ENCODE measurements at places on chromosomes 2 and 18.

DNA sequence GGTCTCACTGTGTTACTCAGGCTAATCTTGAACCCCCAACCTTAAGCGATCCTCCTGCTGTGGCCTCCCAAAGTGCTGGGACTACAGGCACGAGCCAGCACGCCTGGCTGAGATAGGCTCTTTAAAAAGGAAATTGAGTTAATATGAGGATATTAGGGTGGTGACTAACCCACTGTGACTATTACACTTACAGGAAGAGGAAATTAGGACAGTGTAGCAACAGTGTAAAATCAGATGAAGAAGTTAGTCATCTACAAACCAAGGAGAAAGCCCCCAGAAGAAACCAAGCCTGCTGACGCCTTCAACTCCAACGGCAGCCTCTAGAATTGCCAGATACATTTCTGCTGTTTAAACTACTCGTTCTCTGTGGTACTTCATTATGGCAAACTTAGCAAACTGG, 711.9 kb downstream of the SUCLG1 start:
- DNase-seq, result no peak

GRCh38 chr2:1479346-1479745, 66.1 kb downstream of the TPO start:
- DNase-seq, result no peak

DNA sequence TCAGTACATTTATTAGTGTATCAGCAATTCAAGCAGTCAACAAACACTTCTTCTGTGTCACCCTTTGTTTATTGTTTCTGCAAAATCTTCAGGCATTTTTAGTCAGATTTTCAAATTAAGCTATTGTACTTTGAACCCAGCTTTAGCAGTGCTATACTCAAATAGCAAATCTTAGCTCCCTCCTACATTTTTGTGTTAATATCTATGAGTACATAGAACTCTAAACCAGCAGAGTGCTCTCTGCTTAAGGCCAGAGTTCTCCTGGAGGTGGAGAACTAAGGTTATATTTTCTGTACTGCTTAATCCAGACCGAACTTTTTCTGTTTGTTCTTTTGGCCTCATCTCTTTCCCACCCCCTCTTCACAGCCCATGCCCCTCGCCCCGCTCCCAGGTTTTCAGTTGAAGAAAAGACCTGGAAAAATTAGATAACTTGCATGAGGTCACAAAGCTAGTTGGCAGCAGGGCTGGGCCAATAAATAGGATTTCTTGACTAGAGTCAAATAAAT, 29.2 kb upstream of the SCN1A start:
- no peak for DNase-seq

DNA sequence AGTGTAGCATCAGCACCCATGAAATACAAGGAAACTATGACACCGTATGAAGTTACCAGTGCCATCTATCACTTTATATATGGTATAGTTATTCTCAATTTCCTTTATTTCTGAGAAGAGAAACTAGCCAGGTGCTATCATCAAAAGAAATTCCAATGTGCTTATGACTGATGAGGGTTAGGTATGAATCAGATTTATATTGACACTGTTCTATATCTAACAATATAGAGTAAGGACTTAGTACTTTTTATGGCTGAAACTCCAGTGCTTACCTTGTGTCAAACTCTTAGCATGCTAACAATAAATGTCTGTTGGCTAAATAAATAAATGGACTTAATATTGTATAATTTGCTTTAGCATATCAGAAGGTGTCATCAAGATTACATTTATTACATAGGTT, 6.9 kb downstream of the METTL4 start:
- no peak for DNase-seq

DNA sequence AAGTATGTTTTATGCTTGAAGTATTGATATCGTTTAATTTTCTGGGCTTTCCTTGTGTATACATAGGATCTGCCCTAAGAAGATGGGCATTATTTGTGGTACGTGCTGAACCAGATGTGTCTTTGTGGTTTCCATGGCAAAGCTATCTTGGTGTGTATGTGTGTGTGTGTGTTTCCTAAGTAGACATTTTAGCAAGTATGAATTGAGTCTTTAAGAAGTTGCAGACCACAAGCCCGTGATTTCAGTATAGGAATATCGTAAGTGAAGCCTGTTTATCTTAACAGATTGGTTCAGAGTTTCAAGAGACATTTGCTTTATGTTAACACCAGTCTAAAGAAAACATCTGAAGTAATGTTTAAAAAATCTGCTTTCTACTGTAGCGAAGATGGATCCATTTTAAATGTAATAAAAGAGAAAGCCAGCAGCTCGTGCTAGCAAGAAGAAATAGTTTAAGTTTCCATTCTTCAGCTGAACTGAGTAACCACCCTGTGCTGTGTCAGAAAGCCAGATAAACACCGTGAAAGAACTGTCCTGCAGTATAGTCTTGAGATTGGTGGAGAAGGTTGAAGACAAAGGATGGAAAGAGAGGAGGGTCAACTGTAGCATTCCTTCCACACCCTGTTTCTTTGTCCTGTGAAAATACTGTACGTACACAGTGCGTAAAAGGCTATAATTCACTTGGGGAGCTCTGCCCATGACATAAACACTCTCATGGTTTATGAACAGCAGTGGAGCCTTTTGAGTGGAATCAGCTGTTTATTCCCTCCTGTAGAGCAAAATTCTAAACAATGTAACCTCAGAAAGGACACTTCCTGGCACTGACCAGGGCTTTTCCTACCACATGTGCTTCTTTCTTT, 91.9 kb upstream of the FOSL2 start:
- no peak for DNase-seq

GRCh38 chr2:141137122-141137693, 993.6 kb downstream of the LRP1B start:
- no peak for DNase-seq

- DNase-seq, result no peak
These were observed 40.8 kb downstream of the MAP3K2 start for GRCh38 chr2:127347015-127347414.

DNA sequence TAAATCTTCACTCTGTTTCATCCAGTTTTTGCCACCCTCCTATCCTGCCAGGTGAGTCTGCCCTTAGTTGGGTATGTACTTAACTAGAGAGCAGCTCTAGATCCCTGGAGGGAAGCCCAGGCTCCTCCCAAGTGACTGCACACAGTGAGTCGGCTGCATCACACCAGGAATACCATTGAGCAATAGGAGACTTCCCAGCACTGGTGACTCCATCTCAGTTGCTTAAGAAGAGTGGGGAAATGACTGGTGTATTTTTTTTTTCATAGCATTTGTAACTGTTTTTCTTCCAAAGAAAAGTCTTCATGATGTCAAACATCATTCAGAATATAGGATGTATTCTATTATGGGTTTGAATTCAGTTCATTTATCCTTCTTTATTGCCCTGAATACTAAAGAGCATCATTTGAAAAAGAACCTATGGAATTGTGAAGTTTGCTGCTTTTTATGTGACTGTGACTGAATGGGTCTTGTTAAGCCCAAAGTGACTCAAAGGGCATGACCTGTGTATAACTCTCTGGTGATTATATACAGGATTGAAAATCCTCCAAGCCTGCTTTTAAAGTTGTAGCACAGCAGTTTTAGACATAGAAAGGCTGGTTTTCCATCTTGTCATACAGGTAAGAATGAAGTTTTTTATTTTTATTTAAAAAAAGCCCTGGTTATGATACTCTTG, 84.3 kb downstream of the MAP3K20 start:
- DNase-seq, result no peak

DNA sequence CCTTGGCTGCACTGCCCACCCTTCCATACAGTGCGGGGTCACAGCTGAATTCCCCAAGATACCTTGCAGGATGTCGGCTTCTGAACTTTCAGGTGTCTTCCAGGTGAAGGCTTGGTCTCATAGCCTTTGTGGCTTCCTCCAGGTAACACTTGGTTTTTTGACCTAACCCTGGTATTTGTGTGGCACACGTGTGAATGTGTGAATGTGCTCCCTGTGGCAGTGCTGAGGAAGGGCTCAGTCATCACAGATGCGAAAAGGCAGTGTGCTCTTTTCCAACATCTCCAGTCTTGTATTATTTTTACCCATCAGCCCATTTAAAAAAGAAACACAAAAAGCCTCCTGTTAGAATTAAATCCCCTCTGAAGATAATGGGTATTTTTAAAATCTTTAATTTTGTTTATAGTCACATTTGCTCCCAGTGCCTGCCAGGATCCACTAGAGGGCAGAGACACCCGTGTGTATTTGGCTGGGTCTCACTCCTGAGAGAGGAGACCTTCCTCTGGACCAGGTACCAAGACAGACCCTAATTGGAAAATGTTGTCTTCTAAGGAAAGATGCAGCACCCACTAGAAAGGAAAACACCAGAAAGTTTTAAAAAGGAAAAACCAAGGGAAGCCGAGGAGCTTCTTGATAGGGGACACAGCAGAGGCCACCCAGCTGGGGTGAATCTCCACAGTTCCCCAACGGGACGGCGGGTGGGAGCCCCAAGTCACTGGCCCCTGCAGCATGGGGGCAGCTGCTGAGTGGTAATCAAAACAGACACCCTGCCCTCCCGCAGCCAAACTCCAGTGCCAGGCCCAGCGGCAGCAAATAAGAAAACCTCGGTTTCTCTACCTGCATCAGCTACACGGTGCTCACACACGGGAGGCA, 27.7 kb downstream of the FAM110C start:
- DNase-seq, result no peak

- no peak for DNase-seq
These were observed 978.2 kb downstream of the CPS1 start for GRCh38 chr2:211534632-211535031.

DNA sequence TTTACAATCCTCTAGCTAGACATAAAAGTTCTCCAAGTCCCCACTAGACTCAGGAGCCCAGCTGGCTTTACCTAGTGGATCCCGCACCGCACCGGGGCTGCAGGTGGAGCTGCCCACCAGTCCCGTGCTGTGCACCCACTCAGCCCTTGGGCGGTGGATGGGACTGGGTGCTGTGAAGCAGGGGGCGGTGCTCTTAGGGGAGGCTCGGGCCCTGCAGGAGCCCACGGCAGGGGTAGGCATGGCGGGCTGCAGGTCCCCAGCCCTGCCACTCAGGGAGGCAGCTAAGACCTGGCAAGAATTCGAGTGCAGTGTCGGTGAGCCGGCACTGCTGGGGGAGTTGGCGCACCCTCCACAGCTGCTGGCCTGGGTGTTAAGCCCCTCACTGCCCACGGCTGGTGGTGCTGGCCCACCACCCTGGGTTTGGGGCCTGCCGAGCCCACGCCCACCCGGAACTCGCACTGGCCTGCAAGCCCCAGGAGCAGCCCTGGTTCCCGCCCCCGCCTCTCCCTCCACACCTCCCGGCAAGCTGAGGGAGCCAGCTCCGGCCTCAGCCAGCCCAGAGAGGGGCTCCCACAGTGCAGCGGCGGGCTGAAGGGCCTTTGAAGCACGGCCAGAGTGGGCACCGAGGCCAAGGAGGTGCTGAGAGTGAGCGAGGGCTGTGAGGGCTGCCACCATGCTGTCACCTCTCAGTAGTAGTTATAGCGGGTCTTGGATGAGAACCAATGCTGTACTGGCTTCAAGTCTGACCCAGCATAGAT, 255.2 kb downstream of the CDH7 start:
- DNase-seq, result no peak

- no peak for DNase-seq
These were observed 143.2 kb upstream of the RND3 start for GRCh38 chr2:150630587-150631235.

GRCh38 chr2:675982-676646, 1.1 kb downstream of the TMEM18 start:
- DNase-seq, result peak; percentile 30

DNA sequence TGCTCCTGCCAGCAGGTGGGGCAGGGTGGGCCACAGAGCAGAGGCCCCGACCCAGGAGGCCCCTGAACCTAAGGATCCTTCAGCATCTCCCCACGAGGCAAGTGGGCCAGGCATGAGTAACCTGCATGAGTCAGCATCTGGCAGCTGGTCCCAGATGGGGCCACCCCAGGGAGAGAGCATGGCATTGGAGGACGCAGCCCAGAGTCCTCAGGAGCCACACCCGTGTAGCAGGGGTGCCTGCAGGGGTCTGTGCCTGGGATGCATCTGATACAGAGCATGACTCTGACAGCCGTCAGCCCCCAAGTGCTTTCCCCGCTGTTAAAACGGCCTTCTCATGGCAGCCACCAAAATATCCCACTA, 185.6 kb upstream of the SALL3 start:
- DNase-seq, result no peak

- no peak for DNase-seq
These were observed 11.3 kb downstream of the CYP26B1 start for GRCh38 chr2:72136331-72136730.

GRCh38 chr18:26044807-26045206, 45.6 kb downstream of the SS18 start:
- no peak for DNase-seq

- DNase-seq, result no peak
These were observed 46.6 kb upstream of the XIRP2 start for GRCh38 chr2:166841679-166842078.

DNA sequence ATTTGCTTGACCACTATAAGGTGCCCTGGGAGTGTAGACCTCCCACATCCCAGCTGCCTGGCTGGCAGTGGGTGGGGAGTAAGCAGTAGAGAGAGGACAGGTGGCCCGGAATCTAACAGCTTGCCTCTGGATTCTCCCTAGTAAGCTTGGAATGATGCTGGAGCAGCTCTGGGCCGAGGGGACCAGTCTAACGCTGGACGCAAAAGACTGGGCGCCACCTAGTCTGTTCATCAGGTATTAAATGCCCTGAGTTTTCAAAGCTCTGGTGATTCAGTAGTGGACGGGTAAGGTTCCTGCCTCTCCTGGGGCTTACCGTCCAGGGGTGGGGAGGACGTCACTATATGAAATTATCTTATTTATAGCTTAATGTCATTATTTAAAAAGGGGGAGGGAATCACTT, 648 bp upstream of the LYPD6B start:
- DNase-seq, result no peak

- no peak for DNase-seq
These were observed 211.5 kb downstream of the IKZF2 start for GRCh38 chr2:212939777-212940531.

- DNase-seq, result no peak
These were observed 17.9 kb downstream of the STK17B start for GRCh38 chr2:196153480-196153879.

- no peak for DNase-seq
These were observed 476 bp downstream of the STRN start for GRCh38 chr2:36965751-36966369.

GRCh38 chr2:238341536-238341935, 21.2 kb downstream of the TRAF3IP1 start:
- DNase-seq, result no peak

DNA sequence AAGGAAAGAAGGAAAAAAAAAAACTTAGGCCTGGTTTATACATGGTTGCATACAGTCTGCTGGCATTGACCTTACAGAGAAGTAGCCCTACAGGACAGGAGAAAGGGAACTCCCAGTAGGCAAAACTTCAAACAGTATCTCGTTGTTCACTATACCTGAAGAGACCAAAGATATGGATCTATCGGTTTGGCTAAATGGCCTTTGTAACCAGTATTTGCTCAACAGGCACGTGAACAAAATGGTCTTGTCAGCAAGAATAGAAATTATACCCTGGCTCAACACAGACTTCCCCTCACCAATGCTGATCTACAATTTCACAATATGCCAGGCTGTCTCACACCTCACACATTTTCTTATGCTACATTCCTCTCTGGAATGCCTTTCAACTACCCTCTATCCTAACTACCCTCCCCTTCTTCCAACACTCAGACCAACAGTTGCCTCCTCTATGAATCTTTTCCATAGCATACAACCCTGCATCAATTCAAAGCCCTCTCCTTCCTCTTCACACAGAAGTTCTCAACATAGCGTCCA, 13.7 kb downstream of the HYCC2 start:
- no peak for DNase-seq
